ENCODE measurements at places on chromosomes 11 and 22.

DNA sequence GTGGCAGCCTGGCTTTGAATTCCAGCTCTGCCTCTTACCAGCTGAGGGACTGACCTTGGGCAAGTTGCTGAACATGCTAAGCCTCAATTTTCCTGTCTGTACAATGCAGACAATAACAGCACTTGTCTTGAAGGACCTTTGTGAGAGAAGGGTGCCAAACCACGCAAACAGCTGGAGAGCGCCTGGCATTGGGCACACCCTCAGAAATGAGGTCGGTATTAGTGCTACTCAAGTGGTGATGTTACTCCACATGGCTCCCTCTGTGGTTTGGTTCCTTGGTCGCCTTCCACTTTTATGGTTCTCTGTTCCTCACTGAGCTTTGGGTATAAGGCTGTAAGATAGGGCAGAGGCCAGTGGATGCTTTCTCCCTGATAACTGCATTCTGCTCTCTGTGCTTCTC is 8.2 kb downstream of the UBASH3B start:
- no peak for DNase-seq

GRCh38 chr11:132943706-132944568 is 588.4 kb downstream of the OPCML start:
- DNase-seq, result no peak

DNA sequence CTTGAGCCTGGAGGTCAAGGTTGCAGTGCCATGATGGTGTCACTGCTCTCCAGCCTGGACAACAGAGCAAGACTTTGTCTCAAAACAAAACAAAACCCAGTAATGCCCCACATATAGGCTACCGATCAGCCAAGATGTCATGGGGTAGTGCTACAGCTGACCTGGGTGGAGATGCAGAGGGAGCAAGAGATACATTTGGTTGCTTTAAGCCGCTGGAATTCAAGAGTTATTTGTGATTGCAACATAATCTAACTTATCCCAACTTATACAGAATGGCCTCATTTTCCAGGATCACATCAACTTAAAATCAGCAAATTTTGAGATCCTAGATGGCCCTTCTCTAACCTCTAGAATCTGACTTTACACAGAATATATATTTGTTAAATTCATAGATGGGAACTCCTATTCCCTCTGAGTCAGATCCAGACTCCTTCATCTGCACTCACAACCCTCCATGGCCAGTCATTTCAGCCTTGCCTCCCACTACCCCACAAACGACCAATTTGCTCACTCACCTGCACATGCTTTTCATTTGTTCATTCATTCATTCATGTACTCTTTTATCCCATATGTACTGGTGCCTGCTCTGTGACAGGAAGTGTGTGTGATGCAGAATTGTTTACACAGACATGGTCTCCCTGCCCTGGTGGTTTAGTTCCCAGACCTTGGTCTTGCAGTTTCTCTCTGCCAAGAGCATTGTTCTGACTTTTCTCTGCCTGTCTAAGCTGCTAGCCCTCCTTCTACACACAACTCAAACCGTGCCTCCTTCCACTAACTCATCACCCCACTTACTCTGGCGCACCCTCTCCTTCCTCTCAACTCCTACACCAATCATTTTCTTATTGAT is 24.1 kb upstream of the APLNR start:
- no peak for DNase-seq

GRCh38 chr11:134474942-134475341 is 62.9 kb upstream of the B3GAT1 start:
- DNase-seq, result no peak

GRCh38 chr22:37354261-37354660 is 72.0 kb downstream of the CYTH4 start:
- DNase-seq, result no peak

DNA sequence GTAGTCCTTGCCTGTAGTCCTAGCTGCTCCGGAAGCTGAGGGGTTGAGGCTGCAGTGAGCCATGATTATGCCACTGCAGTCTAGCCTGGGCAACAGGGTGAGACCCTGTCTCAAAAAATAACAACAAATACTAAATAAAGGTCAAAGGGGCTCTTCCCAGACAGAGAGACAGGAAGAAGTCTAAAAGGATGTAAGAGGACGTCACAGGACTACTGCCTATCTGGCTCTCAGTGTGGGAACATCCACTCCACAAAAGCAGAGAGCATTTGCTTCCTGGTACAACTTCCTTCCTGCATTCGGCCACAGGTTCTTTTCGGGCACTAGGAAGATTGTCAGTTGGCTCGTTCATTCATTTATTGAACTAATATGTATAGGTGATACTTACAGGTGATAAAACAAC is 110.6 kb downstream of the SGSM3 start:
- DNase-seq, result no peak

DNA sequence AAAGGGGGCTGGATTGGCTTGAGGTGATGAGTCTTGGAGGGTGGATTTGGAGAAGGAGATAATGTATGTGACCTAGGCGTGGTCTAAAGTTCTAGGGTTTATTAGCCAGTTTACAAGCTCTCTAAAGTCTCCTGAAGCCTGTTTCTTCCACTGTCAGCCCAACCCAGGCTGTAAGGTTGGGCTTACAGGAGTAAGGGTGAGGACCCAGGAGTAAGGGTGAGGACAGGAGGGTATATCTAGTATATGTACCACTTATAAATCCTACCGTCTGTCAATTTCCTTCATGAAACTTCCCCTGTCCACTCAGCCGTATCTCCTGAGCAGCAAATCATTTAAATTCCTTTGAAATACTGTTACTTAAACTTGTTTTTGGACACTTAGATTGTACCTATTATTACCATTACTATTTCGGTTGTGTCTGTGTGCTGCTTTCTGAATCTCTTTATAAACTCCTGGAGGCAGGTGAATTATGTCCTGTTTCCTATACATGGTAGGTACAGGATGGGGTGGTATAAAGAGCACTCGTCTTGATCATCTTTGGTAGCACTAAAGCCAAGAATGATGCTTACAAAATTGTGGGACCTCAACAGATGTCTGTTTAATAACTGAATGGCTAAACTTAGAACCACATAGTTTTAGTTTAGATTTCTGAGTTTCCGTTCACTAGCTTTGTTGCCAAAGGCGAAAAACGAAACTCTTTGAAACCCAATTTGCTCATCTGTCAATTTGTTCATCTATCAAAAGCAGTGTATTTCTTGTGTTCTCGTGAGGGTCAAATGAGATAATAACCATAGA is 192.0 kb downstream of the GRIK4 start:
- DNase-seq, result no peak

- no peak for DNase-seq
Observed at GRCh38 chr11:96211436-96211835, 131.6 kb downstream of the MAML2 start.

DNA sequence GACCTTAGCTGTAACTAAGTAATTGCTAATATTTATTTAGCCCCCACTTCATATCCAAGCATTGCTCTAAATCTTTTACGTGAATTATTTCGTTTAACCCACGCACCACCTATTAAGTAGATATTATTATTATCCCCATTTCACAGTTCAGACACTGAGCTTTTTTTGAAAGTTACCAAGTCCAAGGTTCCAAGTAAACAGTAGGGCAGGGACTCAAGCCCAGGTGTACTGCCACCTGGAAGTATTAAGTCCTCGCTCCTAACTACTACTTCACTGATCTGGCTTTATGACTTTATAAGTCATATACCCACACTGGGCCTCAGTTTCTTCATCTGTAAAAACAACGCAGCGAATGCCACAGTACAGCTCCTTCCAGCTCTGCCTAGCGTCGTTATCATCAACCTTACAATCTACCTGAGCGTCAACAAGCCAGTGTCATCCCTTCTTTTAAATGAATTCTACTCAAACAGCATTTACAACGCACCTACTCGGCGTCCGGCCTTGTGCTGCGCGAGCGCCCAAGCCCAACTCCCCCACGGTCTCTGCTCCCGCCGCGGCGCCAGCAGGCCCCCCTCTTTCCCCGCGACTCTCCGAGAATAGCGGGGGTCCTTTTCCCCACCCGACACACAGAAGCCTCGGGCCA is 624 bp downstream of the TMEM41B start:
- no peak for DNase-seq

DNA sequence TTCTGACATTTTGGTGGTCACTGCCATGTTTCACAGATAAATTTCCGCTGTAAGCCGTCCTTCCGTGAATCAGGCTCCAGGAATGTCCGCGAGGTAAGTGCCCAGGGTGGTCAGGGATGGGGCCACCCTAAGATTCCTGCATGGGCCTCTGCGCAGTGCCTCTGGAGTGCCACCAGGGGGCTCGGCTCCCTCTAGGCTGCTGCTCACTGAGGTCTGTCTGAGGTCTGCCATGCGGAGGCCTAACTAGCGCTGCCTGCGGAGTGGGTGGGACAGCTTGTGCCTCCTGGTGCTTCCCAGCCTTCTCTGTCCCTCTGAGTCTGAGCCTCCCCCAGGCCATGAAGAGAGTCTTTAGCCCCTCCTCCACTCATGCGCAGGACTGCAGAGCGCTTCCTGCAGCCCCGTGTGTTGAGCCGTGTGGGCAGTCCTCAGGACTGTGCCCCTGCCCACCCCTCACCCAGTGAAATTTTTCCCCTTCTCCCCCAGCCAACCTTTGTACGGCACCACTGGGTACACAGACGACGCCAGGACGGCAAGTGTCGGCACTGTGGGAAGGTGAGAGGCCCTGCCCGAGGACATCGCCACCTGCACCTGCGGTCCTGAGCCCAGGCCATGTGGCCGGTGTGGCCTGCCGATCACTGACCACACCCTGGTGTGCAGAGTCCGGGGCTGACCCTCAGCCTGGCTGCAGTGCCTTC is 11.9 kb upstream of the MDK start:
- DNase-seq, result no peak

Measured in amniotic stem cell (primary cell).